ENCODE measurements at places on chromosomes 1 and 21.

DNA sequence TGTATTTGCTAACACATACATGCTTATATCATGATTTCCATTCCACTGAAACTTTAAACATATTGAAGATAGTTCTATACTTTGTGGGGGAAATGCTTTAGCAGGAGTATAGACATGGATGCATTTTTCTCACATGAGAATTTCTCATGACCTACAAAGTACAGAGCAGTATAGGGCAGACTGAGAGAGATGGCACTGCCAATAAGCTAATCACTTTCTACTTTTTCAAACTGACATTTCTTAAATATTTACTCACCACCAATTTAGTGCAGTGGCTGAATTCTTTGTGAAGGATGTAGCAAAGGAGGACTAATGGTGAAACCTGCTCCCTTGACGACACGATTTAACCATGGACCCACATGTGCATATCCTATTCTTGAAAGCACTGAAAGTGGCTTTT is 923.5 kb downstream of the ADGRL2 start:
- no peak for DNase-seq

- DNase-seq, result no peak
Measured at GRCh38 chr1:186218654-186219352, 156.2 kb downstream of the TPR start.

- no peak for DNase-seq
Measured at GRCh38 chr1:48469616-48470480, 2.2 kb downstream of the SPATA6 start.

GRCh38 chr1:5993556-5994491 is 1.6 kb upstream of the NPHP4 start:
- no peak for DNase-seq

GRCh38 chr1:198640174-198640573 is 1.3 kb downstream of the PTPRC start:
- DNase-seq, result no peak

DNA sequence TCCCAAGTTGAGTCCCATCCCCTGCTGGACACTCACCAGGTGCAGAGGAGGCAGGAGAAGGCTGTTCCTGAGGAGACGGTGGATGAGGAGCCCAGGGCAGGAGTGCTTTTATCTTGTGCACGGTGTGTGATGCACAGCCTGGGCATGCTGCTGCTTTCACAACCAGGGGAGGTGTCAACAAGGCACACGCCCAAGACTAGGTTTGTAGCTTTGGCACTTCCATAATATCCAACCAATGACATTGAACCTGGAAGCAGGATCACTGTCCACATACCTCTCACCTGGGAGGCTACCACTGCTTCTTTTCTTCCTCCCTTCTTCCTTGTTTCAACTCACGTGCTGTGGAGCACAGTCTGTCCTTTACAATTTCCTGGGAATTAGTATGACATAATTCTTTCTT is at the start of gene LCE3D:
Gene LCE3D (minus strand): TSS at position 84 of the 400 bp plus-strand sequence. CDS start 580 bp downstream, outside the sequence.
- DNase-seq, result no peak

GRCh38 chr21:28740125-28740524 is 252.6 kb downstream of the LTN1 start:
- no peak for DNase-seq

GRCh38 chr1:175543447-175543846 is 199.9 kb downstream of the TNR start:
- no peak for DNase-seq

GRCh38 chr1:152481869-152482664 is 28.5 kb upstream of the LCE5A start:
- no peak for DNase-seq

DNA sequence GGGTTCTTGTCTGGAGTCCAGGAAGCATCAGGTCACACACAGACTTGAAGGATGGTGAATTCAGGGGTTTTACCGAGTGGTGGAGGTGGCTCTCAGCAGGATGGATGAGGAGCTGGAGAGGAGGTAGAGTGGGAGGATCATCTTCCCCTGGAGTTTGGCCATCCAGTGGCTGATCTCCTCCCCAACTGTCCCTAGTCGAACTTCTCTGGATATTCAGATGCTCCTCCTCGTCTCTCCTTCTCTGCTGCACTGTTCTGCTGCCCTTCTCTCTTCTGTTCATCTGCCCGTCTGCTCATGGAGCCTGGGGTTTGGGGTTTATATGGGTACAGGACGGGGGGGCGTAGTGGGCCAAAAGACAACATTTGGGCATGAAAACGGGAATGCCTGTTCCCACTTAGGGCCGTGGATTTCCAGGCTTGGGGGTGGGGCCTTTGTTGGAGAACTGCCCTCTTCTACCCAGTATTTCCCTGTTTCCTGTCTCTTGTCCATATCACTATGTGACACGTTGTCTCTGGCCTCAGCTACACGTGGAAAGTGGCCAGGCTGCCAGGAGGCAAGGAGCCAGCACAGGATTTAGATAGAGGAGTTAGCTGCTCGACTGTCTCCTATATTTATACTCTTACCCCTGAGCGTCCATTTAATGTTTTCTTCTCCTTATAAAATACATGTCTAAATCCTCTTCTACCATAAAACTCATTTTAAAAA is 76.7 kb downstream of the SIPA1L2 start:
- peak; percentile 10 for DNase-seq
